ENCODE measurements at places on chromosomes 11 and 22.

DNA sequence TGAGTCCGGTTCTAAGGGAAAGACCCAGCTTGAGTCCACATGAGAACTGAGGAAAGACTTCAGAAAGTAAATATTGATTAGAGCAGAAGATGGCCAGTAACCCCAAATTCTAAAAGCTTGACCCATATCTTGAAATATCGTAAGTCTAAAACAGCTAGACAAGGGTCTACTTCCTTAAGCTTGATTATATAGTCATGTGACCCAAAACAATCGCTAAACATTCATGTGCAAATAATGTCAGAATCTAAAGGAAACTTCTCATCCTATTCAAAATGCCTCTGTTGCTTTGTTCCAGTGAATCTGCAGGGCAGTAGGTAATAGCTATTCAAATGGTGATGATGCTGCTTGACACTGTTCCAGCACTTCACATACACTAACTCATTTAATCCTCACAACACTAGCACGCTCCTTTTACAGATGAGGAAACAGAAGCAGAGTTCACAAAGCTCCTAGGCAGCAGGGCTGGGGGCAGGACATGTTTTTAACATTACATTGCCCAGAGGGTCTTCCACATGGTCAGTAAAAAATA is 52.6 kb downstream of the TCF20 start:
- no peak overlapping the region for H3K4me3 ChIP-seq
- H3K27me3 ChIP-seq, result no peaks in the 10 kb centered on the region
- H3K27ac ChIP-seq, result peak overlapping the region; percentile 23
- peaks cover 23% of the 10 kb centered on the region for H3K4me1 ChIP-seq
- peaks cover 7% of the 10 kb centered on the region for H3K36me3 ChIP-seq

DNA sequence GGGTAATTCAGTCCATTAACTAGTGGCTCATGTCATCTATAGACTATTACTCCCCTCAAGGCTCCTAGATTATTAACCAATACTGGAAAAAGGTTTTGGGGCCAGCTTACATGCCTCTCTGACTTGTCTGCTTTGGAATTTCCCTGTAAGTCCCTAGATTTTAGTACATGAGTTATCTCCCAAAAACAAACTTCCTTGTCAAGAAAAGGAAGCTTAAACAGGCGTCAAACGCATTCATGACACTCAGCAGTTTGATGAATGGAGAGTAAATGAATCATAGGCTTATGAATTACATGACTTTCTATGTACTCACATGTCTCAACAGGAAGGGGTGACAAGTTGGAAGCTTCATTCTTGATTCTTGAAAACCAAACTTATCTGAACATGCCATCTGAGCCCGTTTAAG is 70.8 kb downstream of the BLID start:
- no peaks in the 10 kb centered on the region for H3K36me3 ChIP-seq
- no peak for DNase-seq
- no peak overlapping the region for H3K4me3 ChIP-seq
- peaks cover 6% of the 10 kb centered on the region for H3K4me1 ChIP-seq
- peaks cover 6% of the 10 kb centered on the region for H3K27me3 ChIP-seq

GRCh38 chr11:34513682-34514449 is at the start of gene ELF5:
Gene ELF5 (minus strand): TSS chr11:34513794. CDS start chr11:34505749, 8,045 bp downstream.
- DNase-seq, result peak; percentile 14
- peak within 1 kb of the TSS; percentile 12 for H3K4me3 ChIP-seq
- H3K27ac ChIP-seq, result peak within 1 kb of the TSS; percentile 90
- H3K4me1 ChIP-seq, result peaks cover 23% of the 10 kb centered on the region
- no peaks in the 10 kb centered on the region for H3K27me3 ChIP-seq

DNA sequence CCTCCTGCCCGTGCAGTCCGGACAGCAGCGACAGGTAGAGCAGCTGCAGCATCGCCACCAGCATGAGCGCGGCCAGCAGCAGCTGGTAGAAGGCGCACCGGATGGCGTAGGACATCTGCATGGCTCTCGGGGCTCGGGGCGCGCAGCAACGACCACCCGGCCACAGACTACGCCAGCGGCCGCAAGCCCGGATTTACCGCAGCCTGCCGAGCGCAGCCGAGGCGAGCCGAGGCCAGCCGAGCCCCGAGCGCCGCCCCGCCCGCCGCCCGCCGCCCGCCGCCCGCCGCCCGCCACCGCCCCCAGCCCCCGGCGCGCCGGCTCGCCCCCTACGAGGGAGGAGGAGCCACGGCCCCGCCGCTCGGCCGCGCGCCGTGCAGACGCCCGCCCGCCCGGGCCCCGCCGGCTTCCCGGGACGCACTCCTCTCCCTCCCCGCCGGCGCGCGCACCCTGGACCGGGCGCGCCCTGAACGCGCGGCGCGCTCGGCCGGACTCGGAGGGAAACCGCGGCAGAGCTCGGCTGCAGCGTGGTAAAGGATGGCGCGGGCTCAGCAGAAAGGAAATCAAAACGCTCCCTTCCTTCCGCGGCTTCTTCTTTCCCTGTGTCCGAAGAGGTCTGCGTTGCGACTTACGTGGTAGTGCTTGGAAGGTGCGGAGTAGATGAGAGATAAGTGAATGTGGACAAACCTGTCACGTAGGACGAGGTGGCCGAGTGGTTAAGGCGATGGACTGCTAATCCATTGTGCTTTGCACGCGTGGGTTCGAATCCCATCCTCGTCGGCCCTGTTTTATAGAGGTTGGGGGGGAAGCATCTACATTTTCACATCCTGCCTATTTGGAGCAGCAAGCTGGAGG is at the start of gene B4GAT1:
B4GAT1 (minus strand) TSS at position 205 of the 852 bp plus-strand sequence; CDS start at position 121, 84 bp downstream.
- H3K27ac ChIP-seq, result peak within 1 kb of the TSS; percentile 99
- peaks cover 49% of the 10 kb centered on the region for H3K4me1 ChIP-seq
- peaks cover 4% of the 10 kb centered on the region for H3K36me3 ChIP-seq
- DNase-seq, result peak; percentile 66
- peak within 1 kb of the TSS; percentile 96 for H3K4me3 ChIP-seq

DNA sequence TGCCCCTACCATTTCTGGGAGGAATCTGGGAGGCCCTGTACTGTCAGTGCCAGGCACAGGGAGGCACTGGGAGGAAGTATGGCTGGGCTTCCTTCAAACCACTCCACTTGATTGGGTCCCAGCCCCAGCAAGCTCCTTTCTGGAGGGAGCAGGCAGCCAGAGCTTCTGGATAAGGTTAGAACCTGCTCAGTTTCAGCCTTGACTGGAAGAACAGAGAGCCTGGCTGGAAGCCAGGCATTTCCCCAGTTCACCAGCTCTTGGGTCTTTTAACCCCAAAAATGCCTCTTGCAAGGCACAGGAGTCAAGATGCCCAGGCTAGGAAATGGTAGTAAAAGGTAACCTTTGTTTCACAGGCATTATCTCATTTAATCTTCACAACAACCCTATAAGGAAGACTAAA is 9.0 kb upstream of the KCTD14 start:
- no peak for DNase-seq
- no peak overlapping the region for H3K27ac ChIP-seq
- H3K27me3 ChIP-seq, result no peaks in the 10 kb centered on the region
- H3K36me3 ChIP-seq, result no peaks in the 10 kb centered on the region
- H3K4me1 ChIP-seq, result peaks cover 15% of the 10 kb centered on the region
- no peak overlapping the region for H3K4me3 ChIP-seq

DNA sequence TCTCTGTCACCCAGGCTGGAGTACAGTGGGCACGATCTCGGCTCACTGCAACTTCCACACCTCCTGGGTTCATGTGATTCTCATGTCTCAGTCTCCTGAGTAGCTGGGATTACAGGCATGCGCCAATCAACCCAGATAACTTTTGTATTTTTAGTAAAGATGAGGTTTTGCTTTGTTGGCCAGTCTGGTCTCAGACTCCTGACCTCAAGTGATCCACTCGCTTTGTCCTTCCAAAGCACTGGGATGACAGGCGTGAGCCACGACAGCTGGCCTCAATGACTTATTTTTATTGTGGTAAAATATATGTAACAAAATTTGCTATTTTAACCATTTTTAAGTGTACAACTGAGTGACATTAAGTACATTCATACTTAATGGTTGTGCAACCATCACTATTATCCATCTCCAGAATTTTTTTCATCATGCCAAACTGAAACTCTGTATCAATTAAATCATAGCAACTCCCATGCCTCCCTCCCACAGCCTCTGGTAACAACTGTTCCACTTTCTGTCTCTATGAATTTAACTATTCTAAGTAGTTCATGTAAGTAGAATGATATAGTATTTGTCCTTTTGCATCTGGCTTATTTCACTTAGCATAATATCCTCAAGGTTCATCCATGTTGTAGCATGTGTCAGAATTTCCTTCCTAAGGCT is 50.7 kb upstream of the CWF19L2 start:
- peaks cover 8% of the 10 kb centered on the region for H3K36me3 ChIP-seq
- H3K27me3 ChIP-seq, result no peaks in the 10 kb centered on the region
- H3K27ac ChIP-seq, result no peak overlapping the region
- no peaks in the 10 kb centered on the region for H3K4me1 ChIP-seq
- DNase-seq, result no peak

DNA sequence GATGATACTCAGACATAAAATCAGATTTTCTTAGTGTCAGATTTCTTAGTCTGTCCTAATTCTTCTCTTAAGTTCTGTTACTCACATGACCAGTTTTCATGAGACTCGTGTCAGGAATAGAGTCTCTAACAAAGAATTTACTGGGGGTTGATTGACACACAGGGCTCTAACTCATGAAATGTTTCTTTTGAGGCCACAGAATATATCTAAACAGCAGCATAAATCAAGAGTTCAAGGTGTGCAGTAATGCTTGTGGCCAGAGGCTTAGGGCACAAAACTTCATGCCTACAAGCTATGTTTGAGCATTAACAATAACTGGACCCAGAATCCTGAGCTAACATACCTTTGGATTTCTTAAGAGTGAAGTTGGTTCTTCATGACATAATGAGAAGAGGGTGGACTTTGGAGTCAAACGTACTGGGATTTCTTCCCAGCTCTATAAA is 237.2 kb downstream of the DDX10 start:
- H3K4me3 ChIP-seq, result no peak overlapping the region
- H3K27ac ChIP-seq, result no peak overlapping the region
- no peak for DNase-seq
- no peaks in the 10 kb centered on the region for H3K36me3 ChIP-seq
- H3K27me3 ChIP-seq, result no peaks in the 10 kb centered on the region

- no peak overlapping the region for H3K4me3 ChIP-seq
- peaks cover 3% of the 10 kb centered on the region for H3K4me1 ChIP-seq
- H3K27me3 ChIP-seq, result peaks cover 6% of the 10 kb centered on the region
- H3K27ac ChIP-seq, result no peak overlapping the region
These were observed 9.9 kb upstream of the ACER3 start for GRCh38 chr11:76850815-76851214.

GRCh38 chr22:24060375-24060788 is 49.3 kb downstream of the CABIN1 start:
- DNase-seq, result no peak
- peaks cover 35% of the 10 kb centered on the region for H3K36me3 ChIP-seq
- H3K4me3 ChIP-seq, result no peak overlapping the region
- peak overlapping the region; percentile 54 for H3K27ac ChIP-seq
- H3K27me3 ChIP-seq, result no peaks in the 10 kb centered on the region

- no peaks in the 10 kb centered on the region for H3K27me3 ChIP-seq
- H3K4me3 ChIP-seq, result no peak overlapping the region
- no peak overlapping the region for H3K27ac ChIP-seq
- no peaks in the 10 kb centered on the region for H3K4me1 ChIP-seq
These were observed 69.0 kb downstream of the EFCAB6 start for GRCh38 chr22:43743131-43743530.

GRCh38 chr11:38130976-38131375 is 1532.9 kb upstream of the RAG2 start:
- H3K36me3 ChIP-seq, result no peaks in the 10 kb centered on the region
- no peak overlapping the region for H3K4me3 ChIP-seq
- peaks cover 40% of the 10 kb centered on the region for H3K27me3 ChIP-seq
- no peak for DNase-seq

DNA sequence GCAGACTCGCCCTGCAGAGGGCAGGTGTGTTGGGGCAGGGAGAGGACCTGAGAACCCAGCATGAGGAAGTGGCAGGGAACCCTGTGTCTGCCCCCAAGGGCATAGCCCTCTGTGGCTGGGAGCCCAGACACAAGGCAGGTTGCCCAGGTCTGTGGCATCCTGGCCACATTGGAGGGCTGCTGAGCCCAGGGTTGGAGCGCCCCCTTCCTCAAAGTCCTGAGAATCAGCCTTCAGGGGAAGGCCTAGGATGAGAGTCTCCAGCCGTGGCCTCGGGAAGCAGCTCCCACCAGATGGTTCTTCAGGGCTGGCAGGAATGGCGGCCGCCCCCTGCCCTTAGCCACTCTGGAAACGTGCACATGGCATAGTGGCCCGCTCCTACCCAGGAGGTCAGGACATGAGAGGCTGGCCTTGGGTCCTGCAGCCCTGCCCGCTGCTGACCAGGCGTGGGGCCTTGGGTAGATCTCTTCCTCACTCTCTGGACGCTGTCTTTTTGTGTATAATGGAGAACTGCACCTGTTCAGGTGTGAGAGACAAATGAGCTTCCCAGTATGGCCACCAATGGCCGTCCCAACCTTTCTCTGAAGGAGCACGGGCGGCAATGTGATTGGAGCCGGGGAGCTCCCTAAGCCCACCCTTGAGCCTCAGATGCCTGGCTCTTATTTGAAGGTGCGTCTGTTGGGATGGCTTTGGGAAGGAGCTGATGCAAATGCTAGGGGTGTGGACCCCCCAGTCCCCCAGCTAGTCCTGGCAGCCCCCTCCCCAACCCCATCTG is 4.6 kb upstream of the CDC42BPG start:
- peaks cover under 1% of the 10 kb centered on the region for H3K4me1 ChIP-seq
- no peaks in the 10 kb centered on the region for H3K27me3 ChIP-seq
- DNase-seq, result no peak
- no peak overlapping the region for H3K27ac ChIP-seq

- H3K27me3 ChIP-seq, result peaks cover 1% of the 10 kb centered on the region
- no peak overlapping the region for H3K4me3 ChIP-seq
- no peak for DNase-seq
- H3K36me3 ChIP-seq, result no peaks in the 10 kb centered on the region
- no peak overlapping the region for H3K27ac ChIP-seq
These were observed 31.1 kb downstream of the BMAL1 start for GRCh38 chr11:13308704-13309103.

- H3K36me3 ChIP-seq, result no peaks in the 10 kb centered on the region
- peak overlapping the region; percentile 9 for H3K27ac ChIP-seq
- H3K4me3 ChIP-seq, result no peak overlapping the region
- peaks cover 1% of the 10 kb centered on the region for H3K4me1 ChIP-seq
- H3K27me3 ChIP-seq, result peaks cover 3% of the 10 kb centered on the region
These were observed 27.2 kb downstream of the GVQW3 start for GRCh38 chr11:76408171-76408965.

DNA sequence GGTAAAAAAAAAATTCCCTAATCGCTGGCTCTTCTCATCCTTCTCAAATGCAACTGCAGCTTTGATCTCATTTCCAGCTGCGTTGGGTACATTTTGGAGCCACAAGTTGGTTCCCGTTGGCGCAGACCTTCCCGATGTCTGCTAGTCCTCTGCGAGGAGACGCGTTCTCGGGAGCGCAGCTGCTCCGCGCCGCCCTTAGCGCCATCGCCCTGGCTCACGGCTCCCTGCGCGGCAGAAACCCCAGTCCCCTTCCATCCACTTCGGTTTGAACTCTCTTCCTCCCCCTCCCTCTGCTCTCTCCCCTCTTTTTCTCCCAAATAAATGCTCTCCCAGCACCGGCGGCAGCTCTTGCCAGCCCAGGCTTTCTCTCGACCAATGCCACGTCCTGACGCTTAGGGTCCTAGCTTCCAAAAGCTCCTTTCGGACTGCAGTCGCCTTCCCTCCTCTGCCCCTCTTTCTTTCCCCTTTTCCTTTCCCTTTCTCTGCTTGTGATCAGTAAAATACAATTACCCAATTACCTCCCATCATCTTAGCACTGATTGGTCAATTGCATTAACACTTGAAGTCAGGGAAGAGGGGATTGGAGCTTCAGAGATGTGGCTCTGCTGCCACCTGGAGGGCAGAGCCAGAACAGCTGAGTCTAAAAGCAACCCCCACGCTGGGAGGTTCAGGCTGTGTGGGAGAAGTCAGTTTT is 1165.7 kb downstream of the LRRC4C start:
- peak; percentile 58 for DNase-seq
- peaks cover 30% of the 10 kb centered on the region for H3K27me3 ChIP-seq
- peak overlapping the region; percentile 79 for H3K27ac ChIP-seq
- peaks cover 11% of the 10 kb centered on the region for H3K4me1 ChIP-seq
- peak overlapping the region; percentile 84 for H3K4me3 ChIP-seq
